Pancreas (tissue), 10 donors: ENCODE measurements at places on chromosomes 7 and 10. TPM values are rescaled to one million over a fixed set of nuclear protein-coding genes. Genes with fewer than 3 reads are reported as not detected.

GRCh38 chr10:129915526-129916378, 48.3 kb downstream of the EBF3 start:
- H3K4me3 ChIP-seq, result no peak overlapping the region
- H3K27me3 ChIP-seq, result no peaks in the 10 kb centered on the region
- no peak overlapping the region for H3K27ac ChIP-seq
- H3K36me3 ChIP-seq, result no peaks in the 10 kb centered on the region
- no peaks in the 10 kb centered on the region for H3K4me1 ChIP-seq

GRCh38 chr7:50632561-50633413, 67.6 kb upstream of the DDC start:
- H3K4me1 ChIP-seq, result peaks cover 14% of the 10 kb centered on the region
- no peak overlapping the region for H3K4me3 ChIP-seq
- DNase-seq, result peak; percentile 34
- H3K27ac ChIP-seq, result no peak overlapping the region

GRCh38 chr10:4590807-4591206, 235.2 kb upstream of the AKR1E2 start:
- no peak for DNase-seq
- H3K27me3 ChIP-seq, result no peaks in the 10 kb centered on the region
- no peaks in the 10 kb centered on the region for H3K36me3 ChIP-seq
- H3K4me3 ChIP-seq, result no peak overlapping the region

DNA sequence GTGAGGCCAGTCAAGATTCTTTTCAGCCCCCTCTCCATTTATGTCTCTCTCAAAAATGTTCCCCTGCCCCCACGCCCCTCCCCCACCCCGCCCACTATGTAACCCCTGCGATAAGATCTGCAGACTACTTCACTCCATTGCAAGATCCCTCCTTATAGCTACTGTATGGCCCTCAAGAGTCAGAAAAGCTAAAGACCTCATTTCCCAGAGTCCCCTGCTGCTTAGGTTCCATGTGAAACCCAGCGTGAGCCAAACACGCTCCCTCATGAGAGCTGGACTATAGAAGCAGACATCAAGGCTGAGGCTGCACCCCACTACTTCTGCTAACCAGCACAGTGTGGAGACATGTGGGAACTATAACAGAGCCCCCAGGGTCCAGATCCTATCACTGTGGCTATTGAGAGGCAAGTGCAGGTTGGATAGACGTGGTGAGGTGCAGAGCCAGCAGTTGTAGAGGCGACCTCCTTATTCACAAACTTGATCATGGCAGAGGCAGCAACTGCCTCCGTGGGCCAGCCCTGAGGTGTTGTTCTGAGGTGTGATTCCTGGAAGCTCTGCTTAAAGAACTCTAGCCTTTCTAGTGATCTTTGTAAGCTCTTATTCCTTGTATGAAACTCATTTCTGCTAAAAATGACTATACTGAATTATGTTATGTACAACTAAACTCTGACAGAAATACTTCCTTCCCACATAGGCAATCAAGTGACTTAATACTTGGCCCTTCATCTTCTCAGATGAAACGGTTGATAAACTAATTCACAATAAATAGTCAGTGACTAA, 117.0 kb upstream of the ARID5B start:
- no peaks in the 10 kb centered on the region for H3K4me1 ChIP-seq
- H3K27ac ChIP-seq, result no peak overlapping the region
- H3K4me3 ChIP-seq, result no peak overlapping the region
- no peaks in the 10 kb centered on the region for H3K27me3 ChIP-seq

DNA sequence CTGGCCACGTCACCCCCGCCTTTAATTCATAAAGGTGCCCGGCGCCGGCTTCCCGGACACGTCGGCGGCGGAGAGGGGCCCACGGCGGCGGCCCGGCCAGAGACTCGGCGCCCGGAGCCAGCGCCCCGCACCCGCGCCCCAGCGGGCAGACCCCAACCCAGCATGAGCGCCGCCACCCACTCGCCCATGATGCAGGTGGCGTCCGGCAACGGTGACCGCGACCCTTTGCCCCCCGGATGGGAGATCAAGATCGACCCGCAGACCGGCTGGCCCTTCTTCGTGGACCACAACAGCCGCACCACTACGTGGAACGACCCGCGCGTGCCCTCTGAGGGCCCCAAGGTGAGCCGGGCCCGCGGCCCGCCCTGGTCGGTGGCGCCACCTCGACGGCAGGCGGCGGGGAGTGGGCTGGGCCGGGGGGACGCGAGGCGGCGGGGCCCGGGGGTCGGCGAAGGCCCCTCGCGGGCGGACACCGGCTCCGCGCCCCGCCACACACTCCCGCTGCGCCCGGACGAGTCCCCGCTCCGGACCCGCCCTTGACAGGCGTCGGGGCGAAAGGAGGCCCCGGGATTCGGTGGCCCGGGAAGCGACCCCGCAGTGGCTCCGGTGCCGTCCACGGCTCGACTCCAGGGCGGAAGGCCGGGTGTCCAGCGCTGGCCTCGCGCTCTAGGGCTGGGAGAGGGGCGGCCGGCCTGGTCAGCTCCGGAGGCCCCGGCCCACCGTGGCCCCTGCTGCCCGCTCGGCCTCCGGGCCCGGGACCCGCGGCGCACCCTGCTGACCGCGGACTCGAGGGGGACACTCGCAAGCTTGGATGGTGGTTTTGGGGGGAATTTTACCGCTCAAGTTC, 557 bp downstream of the BAG3 start:
- no peak for DNase-seq
- no peaks in the 10 kb centered on the region for H3K36me3 ChIP-seq
- peaks cover 21% of the 10 kb centered on the region for H3K4me1 ChIP-seq
- no peaks in the 10 kb centered on the region for H3K27me3 ChIP-seq
- peak overlapping the region; percentile 69 for H3K27ac ChIP-seq

GRCh38 chr7:155066417-155066950, 3.6 kb upstream of the HTR5A start:
- H3K36me3 ChIP-seq, result no peaks in the 10 kb centered on the region
- H3K4me3 ChIP-seq, result no peak overlapping the region
- no peaks in the 10 kb centered on the region for H3K27me3 ChIP-seq
- H3K27ac ChIP-seq, result no peak overlapping the region

DNA sequence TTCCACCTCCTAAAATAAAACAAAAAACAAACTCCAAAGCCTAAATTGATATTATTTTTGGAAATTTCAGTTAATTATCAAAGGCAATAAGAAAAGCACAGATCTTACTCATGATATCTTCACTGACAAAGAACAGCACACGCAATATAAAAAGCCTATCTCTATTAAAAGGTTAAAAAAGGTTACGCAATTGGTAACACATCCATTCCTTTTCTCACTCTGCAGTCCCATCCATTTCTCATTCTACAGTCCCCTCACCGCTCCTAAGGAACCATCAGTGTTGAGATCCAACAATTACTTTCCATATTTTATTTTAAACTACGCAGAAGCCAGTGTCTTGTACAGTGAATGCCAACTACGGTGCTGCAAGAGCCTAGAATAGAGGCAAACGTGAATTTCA, 1.3 kb downstream of the SEC61G start:
- H3K4me3 ChIP-seq, result peak overlapping the region; percentile 90
- no peak for DNase-seq
- peaks cover 17% of the 10 kb centered on the region for H3K4me1 ChIP-seq
- peaks cover 7% of the 10 kb centered on the region for H3K36me3 ChIP-seq
- H3K27ac ChIP-seq, result no peak overlapping the region
- H3K27me3 ChIP-seq, result no peaks in the 10 kb centered on the region

- H3K27ac ChIP-seq, result no peak overlapping the region
- peaks cover 28% of the 10 kb centered on the region for H3K36me3 ChIP-seq
- H3K27me3 ChIP-seq, result no peaks in the 10 kb centered on the region
- DNase-seq, result no peak
Measured at GRCh38 chr7:149013876-149014275, 14.4 kb downstream of the PDIA4 start.

DNA sequence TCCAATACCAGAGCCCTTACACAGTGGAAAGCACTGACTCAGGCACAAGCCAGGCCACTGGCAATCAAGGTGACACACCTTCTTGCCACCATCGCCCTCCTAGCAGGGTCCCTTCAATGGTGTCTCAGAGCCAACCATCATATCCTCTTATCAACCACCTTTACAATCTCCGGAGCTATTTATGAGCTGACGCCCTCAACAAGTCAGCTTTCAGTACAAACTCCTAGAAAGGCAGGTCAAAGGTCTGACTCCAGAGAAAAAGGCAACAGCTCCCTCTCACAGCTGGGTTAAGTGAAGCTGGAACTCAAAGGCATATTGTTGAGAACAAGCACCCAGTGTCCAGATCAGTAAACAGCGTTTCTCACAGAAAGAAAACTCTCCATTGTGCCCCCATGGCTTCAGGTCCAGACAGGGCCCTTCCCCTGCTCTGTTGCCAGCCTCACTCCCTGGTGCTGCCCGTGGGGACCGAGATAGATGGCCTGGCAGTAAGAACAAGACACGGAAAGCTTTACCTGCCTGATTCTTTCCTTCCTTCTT, 2.4 kb downstream of the ZNF3 start:
- peaks cover 16% of the 10 kb centered on the region for H3K4me1 ChIP-seq
- DNase-seq, result no peak
- no peak overlapping the region for H3K4me3 ChIP-seq

DNA sequence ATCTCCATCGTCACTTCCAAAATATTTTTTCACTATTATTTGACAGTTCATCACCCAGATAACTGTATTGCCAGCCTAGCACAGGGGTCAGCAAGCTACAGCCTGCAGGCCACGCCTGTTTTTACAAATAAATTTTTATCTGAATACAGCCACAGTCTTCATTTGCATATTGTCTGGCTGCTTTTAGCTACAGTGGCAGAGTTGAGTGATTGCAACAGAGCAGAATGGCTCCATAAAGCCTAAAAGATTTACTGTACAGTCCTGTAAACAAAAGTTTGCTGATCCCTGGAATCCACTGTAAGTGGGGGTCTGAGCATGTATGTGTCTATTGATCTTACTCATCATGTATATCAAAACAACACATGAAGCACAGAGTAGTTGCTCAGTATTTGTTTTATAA, 45.9 kb upstream of the GNAI1 start:
- no peaks in the 10 kb centered on the region for H3K4me1 ChIP-seq
- H3K27ac ChIP-seq, result no peak overlapping the region
- no peak for DNase-seq

GRCh38 chr10:80318742-80319141, 29.3 kb upstream of the MAT1A start:
- DNase-seq, result no peak
- no peak overlapping the region for H3K27ac ChIP-seq
- peaks cover 14% of the 10 kb centered on the region for H3K4me1 ChIP-seq

GRCh38 chr10:124627866-124628675, 116.1 kb downstream of the FAM53B start:
- H3K4me3 ChIP-seq, result no peak overlapping the region
- no peak for DNase-seq
- H3K27ac ChIP-seq, result no peak overlapping the region
- H3K27me3 ChIP-seq, result no peaks in the 10 kb centered on the region
- H3K36me3 ChIP-seq, result no peaks in the 10 kb centered on the region
- no peaks in the 10 kb centered on the region for H3K4me1 ChIP-seq

GRCh38 chr10:119383174-119383856, 159.2 kb downstream of the RGS10 start:
- H3K36me3 ChIP-seq, result no peaks in the 10 kb centered on the region
- no peak overlapping the region for H3K27ac ChIP-seq
- DNase-seq, result no peak
- no peaks in the 10 kb centered on the region for H3K4me1 ChIP-seq
- no peaks in the 10 kb centered on the region for H3K27me3 ChIP-seq

GRCh38 chr10:16585103-16585502, 63.4 kb upstream of the C1QL3 start:
- H3K27me3 ChIP-seq, result no peaks in the 10 kb centered on the region
- no peak for DNase-seq
- H3K27ac ChIP-seq, result no peak overlapping the region

DNA sequence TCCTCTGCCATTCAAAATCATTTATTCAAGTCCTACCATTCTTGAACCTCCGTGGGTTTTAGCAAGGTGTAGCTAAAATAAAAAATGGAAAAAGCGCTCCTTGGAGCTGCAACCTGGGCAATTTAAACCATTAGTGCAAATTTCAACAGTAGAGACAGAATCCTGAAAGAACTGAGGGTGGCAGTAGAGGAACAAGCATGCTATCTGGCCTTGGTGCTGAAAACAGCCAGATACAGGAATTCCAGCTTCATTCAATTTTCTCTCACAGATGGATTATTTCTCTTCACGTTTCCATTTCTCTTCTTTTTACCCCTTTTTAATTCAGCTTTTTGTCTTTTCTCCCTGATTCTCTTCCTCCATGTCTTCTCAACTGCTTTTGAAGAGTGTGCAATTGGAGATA, 77.7 kb downstream of the OTUD1 start:
- no peak overlapping the region for H3K27ac ChIP-seq
- H3K36me3 ChIP-seq, result no peaks in the 10 kb centered on the region
- DNase-seq, result no peak
- no peaks in the 10 kb centered on the region for H3K27me3 ChIP-seq
- H3K4me1 ChIP-seq, result no peaks in the 10 kb centered on the region

DNA sequence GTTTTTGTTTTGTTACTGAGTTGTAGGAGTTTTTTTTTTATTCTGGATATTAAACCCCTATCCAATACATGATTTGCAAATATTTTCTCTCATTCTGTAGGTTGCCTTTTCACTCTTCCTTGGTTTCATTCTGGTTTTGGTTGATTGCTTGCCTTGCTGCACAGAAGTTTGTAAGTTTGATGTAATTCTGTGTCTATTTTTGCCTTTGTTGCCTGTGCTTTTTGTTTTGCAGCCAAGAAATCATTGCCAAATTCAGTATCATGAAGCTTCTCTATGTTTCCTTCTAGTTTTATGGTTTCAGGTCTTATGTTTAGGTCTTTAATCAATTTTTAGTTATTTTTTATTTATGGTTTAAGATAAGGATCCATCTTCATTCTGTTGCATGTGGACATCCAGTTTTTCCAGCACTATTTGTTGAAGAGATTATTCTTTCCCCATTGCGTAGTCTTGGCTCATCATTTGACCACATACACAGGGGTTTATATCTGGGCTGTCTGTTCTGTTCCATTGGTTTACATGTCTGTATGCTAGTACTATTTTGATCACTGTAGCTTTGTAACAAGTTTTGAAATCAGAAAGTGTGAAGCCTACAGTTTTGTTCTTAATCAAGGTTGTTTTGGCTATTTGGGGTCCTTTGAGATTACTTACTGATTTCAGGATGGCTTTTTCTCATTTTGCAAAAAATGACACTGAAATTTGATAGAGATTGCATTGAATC, 26.4 kb downstream of the BMPR1A start:
- H3K4me3 ChIP-seq, result no peak overlapping the region
- DNase-seq, result no peak
- no peaks in the 10 kb centered on the region for H3K4me1 ChIP-seq
- no peaks in the 10 kb centered on the region for H3K27me3 ChIP-seq

ST8SIA6 gene
- not detected for total RNA-seq

NYAP1 gene
- total RNA-seq, result 1.1 TPM

CNPY1 gene
- total RNA-seq, result not detected

CTAGE6 gene
- total RNA-seq, result 0.12 TPM

FEZF1 gene
- total RNA-seq, result not detected

FAM13C gene
- total RNA-seq, result 2.5 TPM

ITPRID1 gene
- total RNA-seq, result 0.05 TPM

LSM5 gene
- total RNA-seq, result 19.8 TPM

TES gene
- 21.6 TPM for total RNA-seq

FKBP9 gene
- 82.4 TPM for total RNA-seq

C10orf53 gene
- not detected for total RNA-seq

LRIT1 gene
- total RNA-seq, result not detected

TMEM236 gene
- 0.62 TPM for total RNA-seq

AGR2 gene
- total RNA-seq, result 9.3 TPM
